NAMALWA (cell line): ENCODE measurements at places on chromosomes 4 and X.

- peak; percentile 24 for DNase-seq
These were observed 123.4 kb downstream of the ASB9 start for GRCh38 chrX:15146515-15146914.

- DNase-seq: no peak
These were observed 59.8 kb upstream of the PPP1R2C start for GRCh38 chrX:42837747-42838146.

DNA sequence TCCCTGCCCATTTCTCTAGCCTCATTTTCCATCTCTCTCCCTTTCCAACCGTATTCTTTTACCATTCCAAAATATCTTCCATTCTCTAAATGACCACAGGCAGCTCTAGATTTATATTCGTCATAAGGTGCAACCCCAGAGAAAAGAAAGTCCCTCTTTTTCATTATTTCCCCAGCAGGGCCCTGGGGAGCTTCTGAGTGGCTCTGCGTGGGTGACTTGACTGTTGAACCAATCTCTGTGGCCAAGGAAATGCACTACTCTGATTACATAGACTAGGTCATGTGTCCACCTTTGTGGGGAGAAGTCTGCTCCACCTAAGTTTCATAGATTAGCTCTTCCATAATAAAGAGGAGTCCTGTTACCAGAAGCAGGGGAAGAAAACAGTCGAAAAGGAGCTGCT lies 51.4 kb downstream of the ATOH1 start:
- no peak for DNase-seq

- no peak for DNase-seq
These were observed 3.4 kb downstream of the PF4V1 start for GRCh38 chr4:73856518-73856917.

DNA sequence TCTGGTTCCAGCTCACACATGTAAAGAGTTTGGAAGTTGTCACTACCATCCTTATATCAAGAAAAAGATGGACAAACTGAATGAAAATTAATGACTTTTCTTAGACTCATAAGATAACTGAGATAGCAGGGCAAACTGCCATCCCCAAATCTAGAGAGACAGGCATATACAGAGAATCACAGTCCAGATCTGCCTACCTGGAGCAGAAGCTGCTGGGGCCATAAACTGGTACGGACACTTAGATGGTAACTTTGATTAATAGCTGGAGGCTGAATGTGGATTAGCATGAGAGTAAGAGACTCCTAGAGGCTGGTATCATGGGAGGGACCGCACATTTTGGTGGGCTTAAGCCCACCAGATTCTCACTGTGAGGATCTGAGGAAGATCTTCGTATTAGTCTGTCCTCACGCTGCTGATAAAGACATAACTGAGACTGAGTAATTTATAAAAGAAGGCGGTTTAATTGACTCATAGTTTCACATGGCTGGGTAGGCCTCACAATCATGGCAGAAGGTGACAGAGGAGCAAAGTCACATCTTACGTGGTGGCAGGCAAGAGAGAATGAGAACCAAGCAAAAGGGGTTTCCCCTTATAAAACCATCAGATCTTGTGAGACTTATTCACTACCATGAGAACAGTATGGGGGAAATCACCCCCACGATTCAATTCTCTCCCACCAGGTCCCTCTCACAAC lies 10.8 kb upstream of the POLA1 start:
- no peak for DNase-seq

DNA sequence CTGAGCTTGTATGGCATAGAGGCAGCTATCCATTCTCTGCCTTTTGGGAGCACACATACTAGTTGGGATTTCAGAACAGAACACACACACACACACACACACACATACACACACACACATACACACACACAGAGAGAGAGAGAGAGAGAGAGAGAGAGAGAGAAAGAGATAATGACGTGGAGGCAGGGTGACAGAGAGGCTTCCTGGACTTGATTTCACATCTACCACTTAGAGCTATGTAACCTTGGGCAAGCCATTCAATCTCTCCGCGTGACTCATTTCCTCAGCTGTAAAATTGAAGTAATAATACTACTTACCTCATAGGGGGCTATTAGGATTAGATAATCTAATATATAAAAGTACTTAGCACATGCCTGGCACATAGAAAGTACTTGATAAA lies 12.3 kb upstream of the GRIA3 start:
- no peak for DNase-seq

- peak; percentile 68 for DNase-seq
These were observed 5.1 kb downstream of the USP27X start for GRCh38 chrX:49884290-49884862.

DNA sequence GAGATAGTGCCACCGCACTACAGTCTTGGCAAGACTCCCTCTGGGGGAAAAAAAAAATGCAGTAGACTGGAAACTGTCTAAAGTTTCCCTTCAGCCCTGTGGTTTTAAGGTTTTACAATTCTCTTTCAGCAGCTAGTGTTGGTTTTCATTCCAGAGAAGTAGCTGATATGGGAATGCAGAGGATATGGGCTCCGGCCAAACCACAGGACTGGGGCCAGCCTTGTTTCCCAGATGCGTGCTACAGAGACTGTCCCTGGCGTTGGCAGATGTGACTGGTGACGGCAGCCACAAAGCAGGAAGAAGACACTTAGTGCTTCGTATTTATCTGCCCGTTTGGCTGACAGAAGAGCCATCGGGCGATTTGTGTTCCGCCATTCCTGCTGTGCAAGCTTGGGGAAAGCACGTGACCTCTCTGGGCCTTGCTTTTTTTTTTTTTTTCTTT lies 43.2 kb downstream of the ZBTB49 start:
- DNase-seq: no peak

GRCh38 chr4:28482580-28483270 lies 1622.1 kb downstream of the STIM2 start:
- no peak for DNase-seq
